ENCODE measurements at places on chromosomes 12 and 14. TPM values are rescaled to one million over a fixed set of nuclear protein-coding genes. Genes with fewer than 3 reads are reported as not detected.
A peak's percentile ranks its signal among the peaks of the same experiment; 100 is the strongest.

DNA sequence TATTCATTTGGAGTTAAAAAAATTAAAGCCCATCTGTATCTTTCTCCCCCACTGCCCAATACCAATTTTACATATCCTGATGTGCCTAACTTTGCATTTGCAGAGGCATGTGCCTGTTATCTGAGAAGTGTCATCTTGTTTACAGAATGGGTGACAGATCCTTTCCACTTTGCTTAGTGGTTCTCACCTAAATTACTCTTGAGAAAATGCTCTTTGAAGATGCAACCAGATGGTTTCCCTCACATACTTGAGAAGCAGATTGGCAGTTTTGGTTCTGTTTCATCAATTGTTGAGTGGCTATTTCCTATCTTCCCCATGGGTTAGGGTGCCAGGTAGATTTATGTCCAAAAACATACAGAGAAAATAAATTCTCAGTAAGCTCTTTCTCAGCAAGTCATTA is 1051.4 kb upstream of the ATXN7L3B start:
- ATAC-seq = no peak

GRCh38 chr12:1835211-1836131 is 15.1 kb downstream of the LRTM2 start:
- ATAC-seq = no peak

GRCh38 chr12:94761559-94761958 is 111.2 kb upstream of the TMCC3 start:
- ATAC-seq = peak; percentile 94

GRCh38 chr12:6315704-6316597 is 5.5 kb downstream of the PLEKHG6 start:
- no peak for ATAC-seq

- no peak for ATAC-seq
These were observed 57.2 kb upstream of the LRTM2 start for GRCh38 chr12:1763153-1763552.

DNA sequence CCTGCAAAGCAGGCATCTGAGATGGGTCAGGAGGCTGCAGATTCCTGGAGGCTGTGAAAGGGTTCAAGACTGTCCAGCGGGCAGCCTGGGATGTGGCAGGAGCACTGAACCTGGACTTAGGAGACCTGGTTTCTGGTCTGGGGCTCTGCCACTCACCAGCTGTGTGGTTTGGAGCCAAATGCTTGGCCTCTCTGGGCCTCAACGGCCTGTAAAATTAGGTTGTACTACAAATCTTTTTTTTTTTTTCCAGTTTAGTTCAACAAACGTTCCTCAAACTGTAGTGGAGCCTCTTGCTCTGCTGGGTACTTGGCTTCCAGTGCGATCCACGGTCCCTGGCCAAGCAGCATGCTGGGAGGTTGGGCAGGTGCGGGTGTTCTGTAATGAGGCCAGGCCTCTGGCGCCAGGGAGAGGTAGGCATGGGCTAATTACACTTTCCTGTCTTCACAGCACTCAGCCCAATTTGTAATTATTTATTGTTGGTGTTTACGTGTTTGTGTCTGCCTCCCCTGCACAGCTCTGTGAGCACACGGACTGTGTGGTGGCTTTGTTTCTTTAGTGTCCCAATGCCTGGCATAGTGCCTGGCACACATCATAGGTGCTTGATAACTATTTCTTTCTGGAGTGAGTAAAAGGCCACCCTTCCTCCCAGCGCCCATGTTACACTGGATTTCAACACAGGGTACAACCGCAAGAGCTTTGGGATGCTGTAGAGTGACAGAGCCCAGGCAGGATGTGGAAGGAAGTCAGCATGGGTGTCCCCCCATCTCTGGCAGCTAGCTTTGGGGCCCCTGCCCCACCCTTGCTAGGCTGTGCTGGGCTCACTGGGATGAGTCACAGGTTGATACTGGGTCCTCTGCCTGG is 5.8 kb upstream of the KRT80 start:
- no peak for ATAC-seq

GRCh38 chr12:122886851-122887818 is 8.8 kb downstream of the VPS37B start:
- peak; percentile 74 for ATAC-seq

Gene RNASE8
- total RNA-seq = not detected

DNA sequence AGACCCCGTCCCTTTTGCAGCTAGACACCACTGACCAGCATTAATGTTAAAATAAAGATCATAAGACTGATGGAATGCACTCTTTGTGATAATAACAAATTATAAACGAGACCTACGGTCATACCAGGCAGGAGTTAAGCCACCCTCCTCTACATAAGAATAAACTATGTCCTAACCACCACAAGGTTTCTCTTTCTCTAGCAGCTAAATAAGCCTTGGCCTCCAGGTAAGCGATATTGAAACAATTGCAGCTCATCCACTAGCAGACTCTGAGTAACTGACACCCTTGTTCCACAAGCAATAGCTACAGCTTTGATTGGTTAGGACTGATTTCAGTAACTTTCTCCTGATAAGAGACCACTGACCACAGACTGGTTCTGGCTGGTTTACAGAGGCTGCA is 144.2 kb upstream of the CCDC198 start:
- no peak for ATAC-seq

DNA sequence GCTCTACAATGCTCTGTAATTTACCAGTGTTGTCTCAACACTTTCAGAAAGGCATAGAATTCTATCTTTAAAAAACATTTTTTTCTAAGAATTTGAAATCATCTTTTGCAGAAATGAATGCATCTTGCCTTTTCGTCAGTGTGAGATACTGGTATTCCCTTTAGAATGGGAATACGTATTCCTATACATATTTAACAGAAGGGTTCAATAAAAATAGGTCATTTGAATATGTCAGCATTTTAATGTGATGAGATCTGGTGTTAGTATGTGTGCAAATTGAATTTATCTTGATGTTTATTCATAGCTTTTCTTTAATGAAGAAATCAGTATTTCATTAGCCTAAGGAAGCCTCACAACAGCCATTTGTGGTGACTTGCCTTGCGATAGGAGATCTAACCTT is 44.2 kb downstream of the WDR20 start:
- no peak for ATAC-seq

Gene VDR
- total RNA-seq = 182 TPM
